ENCODE measurements at places on chromosomes 6 and 20.
A peak's percentile ranks its signal among the peaks of the same experiment; 100 is the strongest.

GRCh38 chr6:139364302-139364981, 10.0 kb downstream of the CITED2 start:
- peak; percentile 57 for DNase-seq

- DNase-seq = no peak
Observed at GRCh38 chr20:63238514-63239125, 2.9 kb downstream of the BIRC7 start.

- peak; percentile 29 for DNase-seq
Observed at GRCh38 chr6:32867022-32867477, 13.1 kb downstream of the PSMB9 start.

GRCh38 chr6:108897371-108897770, 49.1 kb downstream of the ARMC2 start:
- no peak for DNase-seq

DNA sequence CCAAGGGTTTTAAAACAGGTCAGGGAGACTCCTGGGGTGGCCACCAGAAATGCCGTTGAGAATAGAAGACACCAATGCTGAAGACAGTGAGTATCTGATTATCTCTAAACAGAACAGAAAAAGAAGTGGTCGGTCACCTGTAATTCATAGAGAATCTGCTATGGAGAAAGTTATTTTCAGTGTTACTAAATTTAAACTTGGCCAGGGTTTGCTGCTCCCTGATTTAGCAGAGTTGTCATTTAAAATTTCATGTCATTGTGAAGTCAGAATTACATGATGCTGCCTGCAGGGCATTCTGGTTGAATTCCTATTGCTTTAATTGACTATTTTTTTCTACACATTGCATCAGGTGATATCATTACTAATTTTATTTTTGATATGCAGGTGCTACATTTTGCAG, 114.1 kb downstream of the HS3ST5 start:
- DNase-seq = no peak

DNA sequence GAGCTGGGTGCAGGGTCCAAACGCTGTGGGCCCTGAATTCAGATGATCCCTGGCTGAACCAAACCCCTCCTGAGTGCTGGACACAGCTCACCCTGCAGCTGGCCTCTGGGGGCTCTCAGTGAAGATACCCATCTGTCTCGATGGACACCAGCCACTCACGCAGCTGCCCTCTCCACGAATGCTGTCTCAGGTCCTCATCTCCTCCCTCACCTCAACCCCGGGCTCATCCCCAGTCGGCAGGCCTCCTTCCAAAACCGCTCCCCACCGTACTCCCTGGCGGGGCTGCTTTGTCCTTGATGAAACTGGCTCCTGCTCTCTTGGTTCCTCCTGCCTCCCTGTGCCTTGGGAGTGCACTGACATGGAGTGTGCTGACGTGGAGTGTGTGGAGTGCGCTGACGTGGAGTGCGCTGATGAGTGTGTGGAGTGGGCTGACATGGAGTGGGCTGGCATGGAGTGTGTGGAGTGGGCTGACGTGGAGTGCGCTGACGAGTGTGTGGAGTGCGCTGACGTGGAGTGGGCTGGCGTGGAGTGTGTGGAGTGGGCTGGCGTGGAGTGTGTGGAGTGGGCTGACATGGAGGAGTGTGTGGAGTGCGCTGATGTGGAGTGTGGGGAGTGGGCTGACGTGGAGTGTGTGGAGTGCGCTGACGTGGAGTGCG, 4.1 kb upstream of the YTHDF1 start:
- no peak for DNase-seq

DNA sequence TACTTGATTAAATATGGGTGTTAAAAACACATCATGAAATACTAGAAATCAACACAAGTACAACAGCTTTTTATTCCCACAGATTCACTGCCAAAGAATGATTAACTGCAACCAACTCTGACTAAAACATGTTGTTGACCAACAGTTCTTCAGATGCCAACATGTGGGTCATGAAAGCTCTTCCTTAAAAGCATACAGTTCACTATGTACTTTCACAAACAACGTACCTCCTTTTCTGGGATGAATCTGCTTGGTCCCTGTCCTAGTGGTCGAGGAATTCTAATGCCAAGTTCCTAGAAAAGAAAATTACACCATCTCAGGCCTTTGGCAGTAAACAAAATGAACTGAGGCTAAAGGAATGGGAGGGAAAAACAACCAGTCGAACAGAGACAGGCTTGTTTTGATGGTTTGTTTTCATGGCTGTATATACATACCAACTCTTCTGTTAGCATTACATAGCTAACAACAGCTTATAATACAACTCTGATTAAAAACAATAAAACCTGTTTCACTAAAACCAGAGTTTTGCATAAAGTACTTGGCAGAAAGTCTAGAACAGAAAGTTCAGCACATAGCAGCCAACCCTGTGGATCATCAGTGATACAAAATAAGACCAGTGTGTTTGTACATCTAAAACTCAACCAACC, 92.5 kb downstream of the SESN1 start:
- DNase-seq = peak; percentile 55

DNA sequence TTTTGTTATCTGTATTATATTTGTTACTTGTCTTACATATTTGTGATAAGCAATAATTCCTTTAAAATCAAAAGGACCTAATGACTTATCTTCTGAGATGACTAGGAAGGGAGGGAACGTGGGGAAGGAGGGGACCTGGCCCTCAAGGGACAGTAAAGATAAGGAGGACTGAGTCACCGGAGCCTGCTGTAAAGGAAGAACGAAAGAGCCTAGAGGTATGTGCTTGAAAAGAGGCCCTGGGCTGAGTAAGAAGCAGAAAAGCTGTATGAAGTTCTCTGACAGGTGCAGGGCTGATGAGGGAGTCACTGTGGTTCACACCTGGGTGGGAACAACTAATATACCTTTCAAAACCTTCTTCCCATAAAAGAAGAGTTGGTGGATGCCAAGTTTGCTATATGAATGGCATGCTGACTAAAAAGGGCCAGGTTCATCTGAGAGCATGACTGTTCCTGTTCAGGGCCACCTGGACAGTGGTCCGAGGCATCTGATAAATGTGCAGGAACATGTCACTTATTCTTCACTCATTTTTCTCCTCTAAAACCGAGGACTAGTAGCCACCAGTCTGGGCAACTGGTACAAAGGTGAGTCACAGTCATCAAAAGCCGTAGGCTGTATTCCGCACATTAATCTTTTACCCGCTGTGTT, 111.3 kb downstream of the TNFAIP3 start:
- DNase-seq = no peak

- DNase-seq = peak; percentile 50
Observed at GRCh38 chr6:45613656-45614055, 235.9 kb upstream of the SUPT3H start.

GRCh38 chr6:32529697-32530430, at the start of gene HLA-DRB5:
HLA-DRB5 (minus strand) TSS chr6:32530287; CDS start chr6:32530224, 63 bp downstream.
- DNase-seq = peak; percentile 64

DNA sequence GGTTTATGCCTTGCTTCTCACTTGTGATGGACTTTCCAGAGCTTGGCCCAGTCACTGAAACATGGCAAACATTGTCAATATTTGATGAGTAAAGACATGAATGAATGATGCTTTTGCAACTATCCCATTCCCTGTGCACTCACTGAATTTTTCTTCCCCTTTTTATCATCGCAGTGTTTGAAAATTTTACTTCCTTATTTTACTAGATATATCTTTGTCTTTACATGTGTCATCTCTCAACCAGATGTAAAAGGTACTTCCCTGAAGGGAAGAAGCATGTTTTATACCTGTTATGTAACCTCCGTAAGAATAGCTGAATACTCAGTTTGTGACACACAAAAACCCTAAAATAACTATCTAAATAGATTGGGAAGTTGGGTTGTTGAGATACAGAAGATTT, 544.7 kb upstream of the FLRT3 start:
- no peak for DNase-seq

- no peak for DNase-seq
Observed at GRCh38 chr20:38267901-38268514, 7.5 kb upstream of the KIAA1755 start.

GRCh38 chr6:144467921-144468320, 182.8 kb downstream of the UTRN start:
- DNase-seq = no peak

DNA sequence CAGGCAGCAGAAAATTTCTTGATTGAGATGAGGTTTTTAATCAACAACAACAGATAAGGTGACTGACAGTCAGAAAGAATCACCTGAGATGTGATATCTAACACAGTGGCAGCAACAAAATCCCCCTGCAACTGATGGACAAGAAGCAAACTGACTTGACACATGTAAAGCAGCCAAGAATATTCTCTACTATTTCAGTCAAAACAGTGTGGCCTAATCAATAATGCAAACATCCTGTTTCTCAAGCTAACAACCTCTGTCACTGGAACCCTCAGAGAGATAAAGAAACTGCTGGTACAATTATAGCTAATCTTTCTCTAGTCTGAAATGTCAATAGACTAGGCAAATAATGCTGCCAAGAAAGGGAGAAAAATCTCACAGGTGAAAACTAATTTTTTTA, 4.6 kb upstream of the CGA start:
- DNase-seq = no peak

DNA sequence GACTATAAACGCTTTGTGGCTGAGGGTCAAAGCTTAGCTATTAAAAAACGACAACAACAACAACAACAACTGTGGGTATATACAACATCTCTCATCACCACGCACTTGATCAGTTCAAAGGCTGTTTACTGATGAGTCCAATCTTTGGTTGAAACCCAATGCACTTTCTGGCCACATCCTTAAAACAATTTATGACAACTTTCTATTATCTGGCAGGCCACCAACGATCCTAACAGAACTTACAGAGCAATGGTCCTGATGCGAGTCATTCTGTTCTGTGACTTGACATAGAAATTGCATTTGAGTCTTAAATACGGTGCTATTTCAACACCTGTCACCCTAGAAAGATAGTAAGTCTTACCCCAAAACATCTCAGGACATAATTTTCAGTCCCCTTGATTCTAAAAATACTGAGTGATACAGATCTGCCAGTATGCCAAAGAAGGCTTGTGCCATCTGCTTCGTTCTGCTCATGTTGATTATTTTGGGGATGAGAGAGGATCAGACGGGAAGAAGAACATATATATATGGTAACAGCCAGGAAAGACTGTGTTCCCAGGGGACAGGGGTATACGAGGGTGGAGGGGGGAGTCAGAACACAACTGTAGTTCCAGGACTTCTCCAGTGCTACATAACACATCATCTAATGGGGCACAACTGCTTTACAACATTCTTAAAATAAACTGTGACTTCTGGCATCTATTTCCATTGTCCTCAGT, 55.8 kb downstream of the PLAGL1 start:
- DNase-seq = no peak

DNA sequence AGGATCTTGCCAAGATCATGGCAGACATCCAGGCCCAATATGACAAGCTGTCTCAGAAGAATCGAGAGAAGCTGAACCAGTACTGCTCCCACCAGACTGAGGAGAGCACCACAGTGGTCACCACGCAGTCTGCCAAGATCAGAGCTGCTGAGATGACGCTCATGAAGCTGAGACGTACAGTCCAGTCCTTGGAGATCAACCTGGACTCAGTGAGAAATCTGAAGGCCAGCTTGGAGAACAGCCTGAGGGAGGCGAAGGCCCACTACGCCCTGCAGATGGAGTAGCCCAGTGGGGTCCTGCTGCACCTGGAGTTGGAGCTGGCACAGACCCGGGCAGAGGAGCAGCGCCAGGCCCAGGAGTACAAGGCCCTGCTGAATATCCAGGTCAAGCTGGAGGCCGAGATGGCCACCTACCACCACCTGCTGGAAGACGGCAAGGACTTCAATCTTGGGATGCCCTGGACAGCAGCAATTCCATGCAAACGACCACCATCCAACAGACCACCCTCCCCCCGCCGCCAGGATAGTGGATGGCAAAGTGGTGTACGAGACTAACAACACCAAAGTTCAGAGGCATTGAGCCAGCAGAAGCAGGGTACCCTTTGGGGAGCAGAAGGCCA, 44.7 kb upstream of the GRM4 start:
- DNase-seq = no peak

DNA sequence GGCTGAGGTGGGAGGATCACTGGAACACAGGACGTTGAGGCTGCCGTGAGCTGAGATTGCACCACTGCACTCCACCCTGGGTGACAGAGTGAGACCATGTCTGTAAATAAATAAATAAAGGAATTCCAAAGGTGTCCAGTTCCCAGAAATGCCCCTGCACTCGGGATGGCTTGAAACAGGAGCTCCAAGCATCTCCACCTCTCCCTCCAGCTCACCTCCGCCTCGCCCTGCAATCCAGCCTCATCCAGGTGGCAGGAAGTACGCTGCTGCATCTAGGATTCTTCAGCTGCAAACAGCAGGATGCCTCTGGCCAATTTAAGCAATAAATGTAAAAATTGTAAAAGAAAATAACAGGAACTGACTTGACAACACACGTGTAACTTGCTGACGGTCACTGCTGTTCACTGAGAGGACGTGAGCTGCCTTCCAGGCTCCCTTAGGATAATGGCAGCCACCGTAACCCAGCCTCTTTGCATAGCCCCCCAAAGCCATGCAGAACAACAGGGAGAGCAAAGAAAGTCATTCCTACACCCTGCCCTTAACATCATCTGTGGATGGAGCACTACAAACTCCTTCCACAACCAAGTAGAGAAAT, 11.4 kb upstream of the GRM4 start:
- DNase-seq = no peak

- no peak for DNase-seq
Observed at GRCh38 chr20:58130156-58130555, 98.3 kb downstream of the ANKRD60 start.

DNA sequence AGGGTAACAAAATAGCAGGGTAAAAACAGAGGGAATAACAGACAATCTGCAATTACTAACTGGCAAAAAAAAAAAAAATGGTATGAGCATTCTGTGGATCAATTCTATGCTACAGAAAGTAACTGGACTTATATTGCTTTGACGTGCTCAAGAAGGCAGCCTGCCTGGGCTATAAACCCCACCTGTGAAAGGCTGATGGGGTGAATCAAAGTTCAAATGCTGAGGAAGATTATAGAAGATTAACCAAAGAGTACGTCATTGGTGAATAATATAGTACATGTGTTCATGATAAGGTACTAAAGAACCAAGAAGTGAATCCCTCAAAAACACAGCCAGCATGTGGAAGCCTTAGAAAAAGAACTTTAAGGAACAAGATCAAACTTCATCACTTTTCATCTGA, 441.9 kb upstream of the PTCHD4 start:
- DNase-seq = no peak

DNA sequence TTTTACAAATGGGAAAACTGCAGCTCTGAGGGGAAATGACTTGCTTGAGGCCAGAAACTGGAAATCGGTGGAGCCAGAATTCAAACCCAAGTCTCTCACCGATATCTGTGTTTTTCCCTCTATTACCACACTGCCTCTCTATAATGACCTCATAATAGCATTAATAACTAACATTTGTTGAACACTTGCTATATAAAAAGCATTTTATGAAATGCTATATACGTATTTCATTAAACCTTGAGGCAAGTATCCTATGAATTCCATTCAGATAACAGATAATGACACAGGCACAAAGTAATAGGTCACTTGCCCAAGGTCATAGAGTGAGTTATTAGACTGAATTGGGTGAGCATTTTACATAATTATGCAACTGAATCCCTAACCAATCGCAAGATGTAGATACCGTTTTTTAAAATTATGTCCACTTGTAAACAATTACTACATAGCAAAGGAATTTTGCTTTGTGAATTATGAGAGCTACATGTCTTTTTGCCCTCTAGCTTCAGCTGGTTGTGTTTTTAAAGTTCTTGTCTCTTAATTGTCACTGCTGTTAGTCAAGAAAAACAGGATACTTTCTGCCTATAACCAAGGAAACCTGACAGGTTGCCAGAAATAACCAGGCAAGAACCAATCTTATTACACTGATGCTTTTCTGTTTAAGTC, 4.7 kb downstream of the DSN1 start:
- no peak for DNase-seq

GRCh38 chr6:43199912-43200311, 17.9 kb downstream of the CUL9 start:
- DNase-seq = no peak

- DNase-seq = no peak
Observed at GRCh38 chr6:147005499-147005898, 198.7 kb upstream of the STXBP5 start.
